ENCODE measurements at places on chromosomes 13 and 19.

DNA sequence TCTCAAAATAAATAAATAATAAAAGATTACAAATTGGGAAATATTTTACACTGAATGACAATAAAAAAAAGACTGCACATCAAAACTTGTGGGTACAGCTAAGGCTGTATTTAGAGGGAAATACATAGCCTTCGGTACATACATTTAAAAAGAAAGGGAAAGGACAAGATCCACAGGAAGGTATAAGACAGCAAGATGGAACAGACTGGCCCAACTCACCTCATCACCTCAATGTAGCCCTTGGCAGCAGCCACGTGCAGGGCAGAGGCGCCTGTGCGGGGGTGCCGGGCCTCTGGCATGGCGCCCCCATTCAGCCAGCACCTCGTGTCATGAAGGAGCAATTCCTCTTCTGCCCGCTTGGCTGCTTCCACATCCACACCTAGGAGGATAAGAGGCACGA is 14.2 kb downstream of the PPP1R12C start:
- H3K4me3 ChIP-seq: no peak overlapping the region
- DNase-seq: no peak
- H3K4me1 ChIP-seq: no peaks in the 10 kb centered on the region

GRCh38 chr19:35116072-35116801 is 614 bp downstream of the FXYD3 start:
- no peaks in the 10 kb centered on the region for H3K36me3 ChIP-seq
- no peak overlapping the region for H3K27ac ChIP-seq
- DNase-seq: no peak
- no peaks in the 10 kb centered on the region for H3K4me1 ChIP-seq
- peaks cover 71% of the 10 kb centered on the region for H3K27me3 ChIP-seq

DNA sequence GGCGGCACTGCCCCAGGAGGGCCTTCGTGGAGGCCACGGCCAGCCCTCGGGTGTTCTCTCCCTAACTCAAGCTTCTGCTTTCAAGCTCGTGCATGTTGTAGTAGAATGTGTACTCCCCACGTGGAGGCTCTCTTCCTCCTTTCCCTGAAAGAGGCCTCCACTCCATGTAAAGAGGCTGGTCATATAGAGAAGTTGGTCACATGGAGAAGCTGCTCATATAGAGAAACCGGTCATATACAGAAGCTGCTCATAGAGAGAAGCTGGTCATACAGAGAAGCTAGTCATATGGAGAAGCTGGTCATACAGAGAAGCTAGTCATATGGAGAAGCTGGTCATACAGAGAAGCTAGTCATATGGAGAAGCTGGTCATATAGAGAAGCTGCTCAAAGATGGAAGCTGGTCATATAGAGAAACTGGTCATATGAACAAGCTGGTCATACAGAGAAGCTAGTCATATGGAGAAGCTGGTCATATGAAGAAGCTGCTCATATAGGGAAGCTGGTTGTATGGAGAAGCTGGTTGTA is 152.5 kb downstream of the COL4A1 start:
- no peak overlapping the region for H3K27ac ChIP-seq
- H3K27me3 ChIP-seq: no peaks in the 10 kb centered on the region

DNA sequence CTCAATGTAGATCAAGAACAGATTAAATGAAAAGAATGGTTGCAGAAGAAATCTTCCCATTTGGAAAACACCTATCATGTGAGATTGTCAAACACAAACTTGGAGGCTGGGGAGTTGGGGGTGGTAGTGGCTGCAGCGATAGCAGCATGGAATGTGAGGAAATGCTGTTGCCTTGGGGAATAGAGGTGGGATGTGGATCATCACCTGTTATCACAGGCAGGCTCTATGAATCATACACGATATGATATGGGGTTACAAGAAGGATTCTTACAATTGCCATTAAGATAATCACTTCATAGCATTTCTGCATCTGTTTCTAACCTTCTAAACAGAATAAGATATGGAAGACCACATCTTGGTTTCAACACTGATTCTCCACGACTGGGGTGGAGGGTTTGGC is 88.7 kb downstream of the RNASEH2B start:
- H3K36me3 ChIP-seq: no peaks in the 10 kb centered on the region
- H3K27ac ChIP-seq: no peak overlapping the region
- no peak for DNase-seq

DNA sequence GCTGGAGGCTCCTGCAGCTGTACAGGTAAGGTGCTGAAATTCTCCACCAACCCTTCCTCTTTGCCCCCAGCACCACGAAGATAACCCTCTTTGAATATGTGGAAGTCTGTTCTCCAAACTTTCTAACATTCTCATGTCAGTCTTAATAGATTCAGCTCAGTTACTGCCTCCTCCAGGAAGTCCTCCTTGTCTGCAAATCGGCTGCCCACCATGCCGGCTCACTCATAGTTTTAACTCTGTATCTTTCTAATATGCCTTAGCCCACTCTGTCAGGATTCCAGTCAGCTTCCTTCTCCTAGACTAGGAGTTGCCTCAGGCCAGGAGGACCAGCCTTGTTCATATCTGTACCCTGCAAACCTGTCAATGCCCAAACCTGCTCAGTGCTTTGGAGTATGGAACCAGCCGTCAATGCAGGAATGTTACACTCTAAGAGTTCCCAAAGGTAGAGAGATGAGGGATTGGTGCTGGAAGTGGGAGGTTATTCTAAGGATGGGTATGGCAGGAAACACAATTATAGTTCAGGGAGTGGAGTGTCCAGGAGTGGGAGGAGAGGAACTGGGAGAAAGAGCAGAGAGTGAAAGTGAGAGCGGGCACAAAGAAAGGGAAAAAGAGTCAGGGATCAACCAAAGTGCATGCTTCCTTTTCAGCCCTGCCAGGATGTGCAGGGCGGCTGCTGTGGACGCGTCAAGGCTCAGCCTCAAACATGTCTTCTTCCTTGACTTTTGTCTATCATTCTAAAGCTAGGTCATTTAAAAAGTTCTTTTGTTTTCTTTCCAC is 38.0 kb upstream of the ALOX5AP start:
- no peak overlapping the region for H3K27ac ChIP-seq
- DNase-seq: no peak
- no peaks in the 10 kb centered on the region for H3K36me3 ChIP-seq
- no peaks in the 10 kb centered on the region for H3K27me3 ChIP-seq
- peaks cover 35% of the 10 kb centered on the region for H3K4me1 ChIP-seq

DNA sequence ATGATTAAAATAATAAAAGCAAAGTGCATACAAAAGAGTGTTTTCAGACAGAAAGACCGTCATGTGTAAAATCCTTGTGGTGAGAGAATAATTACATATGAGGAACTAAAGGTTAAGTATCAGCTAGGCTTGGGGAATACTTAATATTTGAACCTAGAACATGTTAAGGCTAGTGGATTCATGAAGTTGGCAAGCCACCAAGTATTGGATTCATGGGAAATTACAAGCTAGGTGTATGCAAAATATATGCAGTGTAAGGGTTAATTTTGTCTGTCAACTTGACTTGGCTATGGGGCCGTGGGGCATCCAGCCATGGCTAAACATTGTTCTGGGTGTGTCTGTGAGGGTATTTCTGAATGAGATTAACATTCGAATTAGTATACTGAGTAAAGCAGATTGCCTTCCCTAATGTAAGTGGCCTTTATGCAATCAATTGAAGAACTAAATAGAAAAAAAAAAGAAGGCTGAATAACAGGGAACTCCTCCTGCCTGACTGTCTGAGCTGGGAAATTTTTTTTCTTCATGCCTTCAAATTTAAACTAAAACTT is 533.5 kb upstream of the KLF12 start:
- H3K4me1 ChIP-seq: no peaks in the 10 kb centered on the region
- no peaks in the 10 kb centered on the region for H3K36me3 ChIP-seq
- no peak for DNase-seq
- no peak overlapping the region for H3K4me3 ChIP-seq
- H3K27ac ChIP-seq: no peak overlapping the region

- no peaks in the 10 kb centered on the region for H3K4me1 ChIP-seq
- DNase-seq: no peak
- H3K36me3 ChIP-seq: no peaks in the 10 kb centered on the region
- H3K27me3 ChIP-seq: no peaks in the 10 kb centered on the region
- no peak overlapping the region for H3K27ac ChIP-seq
Observed at GRCh38 chr13:75825161-75825560, 189.0 kb downstream of the LMO7 start.

GRCh38 chr13:93409001-93409400 is 182.4 kb downstream of the GPC6 start:
- H3K4me3 ChIP-seq: no peak overlapping the region
- H3K27ac ChIP-seq: no peak overlapping the region
- no peaks in the 10 kb centered on the region for H3K36me3 ChIP-seq
- H3K27me3 ChIP-seq: no peaks in the 10 kb centered on the region
- DNase-seq: no peak

GRCh38 chr13:106522112-106522705 is 13.3 kb downstream of the EFNB2 start:
- no peak overlapping the region for H3K4me3 ChIP-seq
- H3K27me3 ChIP-seq: no peaks in the 10 kb centered on the region
- no peaks in the 10 kb centered on the region for H3K4me1 ChIP-seq
- no peaks in the 10 kb centered on the region for H3K36me3 ChIP-seq

DNA sequence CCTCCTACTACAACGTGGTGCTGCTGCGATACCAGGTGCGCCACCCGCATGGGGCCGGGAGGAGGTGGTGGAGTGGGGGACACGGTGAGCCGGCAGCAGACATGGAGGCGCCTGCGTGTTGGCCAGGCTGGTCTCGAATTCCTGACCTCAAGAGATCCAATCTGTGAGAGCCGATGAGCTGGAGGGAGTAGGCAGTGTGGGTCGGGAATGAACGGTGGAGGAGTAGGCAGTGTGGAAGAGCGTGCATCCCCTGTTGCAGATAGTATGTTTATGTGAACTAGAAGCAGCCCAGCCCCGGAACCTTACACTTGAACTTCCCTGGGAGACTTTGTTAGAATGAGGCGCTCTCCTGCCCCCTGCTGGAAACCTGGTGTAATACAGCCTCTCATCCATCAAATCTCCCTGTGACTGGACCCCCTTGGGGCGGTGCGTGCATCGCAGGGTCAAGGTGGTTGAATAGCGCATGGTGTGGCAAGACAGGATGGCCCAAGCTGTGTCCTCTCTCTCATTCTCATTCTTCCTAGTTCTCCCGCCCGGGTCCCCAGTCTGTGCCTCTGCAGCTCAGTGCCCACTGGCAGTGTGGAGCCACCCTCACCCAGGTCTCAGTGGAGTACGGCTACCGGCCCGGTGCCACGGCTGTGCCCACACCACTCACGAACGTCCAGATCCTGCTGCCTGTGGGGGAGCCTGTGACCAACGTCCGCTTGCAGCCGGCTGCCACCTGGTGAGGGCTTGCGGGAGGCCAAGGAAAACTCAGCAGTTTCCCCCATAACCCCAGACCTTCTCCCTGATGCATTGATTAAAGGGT is 10.5 kb upstream of the B3GNT3 start:
- peaks cover 4% of the 10 kb centered on the region for H3K27me3 ChIP-seq
- H3K4me3 ChIP-seq: no peak overlapping the region

- H3K27me3 ChIP-seq: no peaks in the 10 kb centered on the region
- no peak overlapping the region for H3K4me3 ChIP-seq
- no peaks in the 10 kb centered on the region for H3K4me1 ChIP-seq
- no peak for DNase-seq
Observed at GRCh38 chr13:56713656-56714055, 427.1 kb upstream of the PRR20A start.

- peak overlapping the region; percentile 40 for H3K27ac ChIP-seq
- peak; percentile 80 for DNase-seq
- H3K4me1 ChIP-seq: peaks cover 14% of the 10 kb centered on the region
- H3K27me3 ChIP-seq: no peaks in the 10 kb centered on the region
Observed at GRCh38 chr13:25292301-25292700, 5.0 kb upstream of the MTMR6 start.

- H3K27ac ChIP-seq: no peak overlapping the region
- no peaks in the 10 kb centered on the region for H3K27me3 ChIP-seq
- H3K4me1 ChIP-seq: no peaks in the 10 kb centered on the region
- no peaks in the 10 kb centered on the region for H3K36me3 ChIP-seq
Observed at GRCh38 chr13:32150794-32151193, 119.2 kb downstream of the FRY start.

- H3K36me3 ChIP-seq: no peaks in the 10 kb centered on the region
- H3K4me3 ChIP-seq: no peak overlapping the region
- peaks cover 68% of the 10 kb centered on the region for H3K27me3 ChIP-seq
- no peaks in the 10 kb centered on the region for H3K4me1 ChIP-seq
Observed at GRCh38 chr19:8617984-8618383, 7.5 kb upstream of the ADAMTS10 start.

DNA sequence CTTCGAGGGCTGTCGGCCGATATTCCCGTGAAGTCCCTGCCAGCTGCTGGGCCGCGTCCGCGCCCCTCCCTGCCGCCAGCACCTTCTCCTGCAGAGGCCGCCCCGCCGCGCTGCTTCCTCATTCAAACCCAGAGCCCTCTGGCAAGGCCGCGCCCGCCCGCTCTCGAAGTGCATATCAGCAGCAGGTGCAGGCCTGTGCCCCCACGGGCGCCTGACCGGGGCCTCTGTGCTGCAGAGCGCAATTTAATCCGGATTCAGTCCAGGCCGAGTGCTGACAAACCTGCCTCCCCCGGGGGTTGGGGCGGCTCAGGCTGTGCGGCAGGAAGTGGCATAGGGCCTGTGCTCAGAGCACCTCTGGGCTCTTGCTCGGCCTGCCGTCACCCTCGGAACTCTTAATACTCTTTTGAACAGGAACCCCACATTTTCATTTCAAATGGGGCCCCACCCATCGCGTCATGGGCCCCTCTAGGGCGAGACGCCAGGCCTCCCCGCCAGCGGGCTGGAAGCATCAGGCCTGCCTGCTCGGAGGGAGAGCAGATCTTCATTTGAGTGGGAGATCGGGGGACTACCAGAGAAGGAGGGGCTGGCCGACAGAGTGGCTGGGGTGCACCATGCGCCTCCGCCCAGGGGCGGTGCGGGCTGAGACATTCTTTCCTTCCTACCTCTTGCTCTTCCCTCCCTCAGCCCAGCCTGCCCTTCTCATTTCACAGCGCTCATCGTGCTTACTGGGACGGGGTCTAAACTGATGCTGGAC is 125.7 kb downstream of the TNFRSF19 start:
- no peaks in the 10 kb centered on the region for H3K4me1 ChIP-seq
- H3K4me3 ChIP-seq: no peak overlapping the region
- H3K27ac ChIP-seq: no peak overlapping the region

DNA sequence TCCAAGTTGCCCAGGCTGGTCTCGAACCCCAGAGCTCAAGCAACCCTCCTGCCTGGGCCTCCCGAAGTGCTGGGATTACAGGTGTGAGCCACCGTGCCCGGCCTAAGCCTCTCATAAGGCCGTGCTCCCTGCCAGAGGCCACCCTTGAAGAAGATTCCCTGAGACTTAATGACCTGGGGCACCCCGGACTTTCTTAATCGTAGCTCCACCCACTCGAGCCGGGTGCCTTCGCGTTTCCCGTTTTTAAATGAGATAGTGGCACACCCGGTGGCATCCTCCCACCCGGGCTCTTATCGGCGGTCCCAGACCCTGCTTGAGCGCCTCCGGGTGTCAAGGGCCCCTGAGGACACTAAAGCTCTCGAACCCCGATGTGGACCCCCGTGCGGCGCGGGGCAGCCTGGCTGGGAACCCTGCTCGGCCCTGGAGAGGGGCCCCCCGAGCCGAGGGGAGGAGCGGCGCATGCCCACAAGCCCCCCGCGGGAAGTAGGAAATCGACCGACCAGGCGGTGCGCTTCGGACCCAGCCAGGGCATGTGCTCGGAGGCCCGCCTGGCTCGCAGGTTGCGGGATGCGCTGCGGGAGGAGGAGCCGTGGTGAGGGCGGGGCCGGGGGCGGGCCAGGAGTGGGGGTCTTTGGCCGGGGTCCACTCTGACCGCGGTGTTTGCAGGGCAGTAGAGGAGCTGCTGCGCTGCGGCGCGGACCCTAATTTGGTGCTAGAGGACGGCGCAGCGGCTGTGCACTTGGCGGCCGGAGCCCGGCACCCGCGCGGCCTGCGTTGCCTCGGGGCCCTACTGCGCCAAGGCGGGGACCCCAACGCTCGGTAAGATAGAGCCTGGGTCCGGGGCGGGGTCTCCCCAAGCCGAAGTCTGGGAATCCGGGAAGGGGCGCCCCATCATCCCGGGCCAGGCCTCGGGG is at the start of gene ANKLE1:
ANKLE1 (plus strand) TSS at position 511 of the 914 bp plus-strand sequence; CDS start at position 531, 20 bp downstream.
- peak within 1 kb of the TSS; percentile 44 for H3K4me3 ChIP-seq
- H3K36me3 ChIP-seq: no peaks in the 10 kb centered on the region
- no peak within 1 kb of the TSS for H3K27ac ChIP-seq
- no peak for DNase-seq
- peaks cover 22% of the 10 kb centered on the region for H3K27me3 ChIP-seq
